ENCODE measurements at places on chromosomes 2 and 18. TPM values are rescaled to one million over a fixed set of nuclear protein-coding genes. Genes with fewer than 3 reads are reported as not detected.

TXNDC2 gene
- not detected for polyA plus RNA-seq

RGPD3 gene
- 0.06 TPM for polyA plus RNA-seq

SAG gene
- polyA plus RNA-seq = 0.08 TPM

SPEG gene
- polyA plus RNA-seq = 13.1 TPM

ECEL1 gene
- polyA plus RNA-seq = 19.4 TPM

FEV gene
- 0.08 TPM for polyA plus RNA-seq

C1QL2 gene
- polyA plus RNA-seq = not detected

NEURL3 gene
- 6.4 TPM for polyA plus RNA-seq

UPP2 gene
- 13.5 TPM for polyA plus RNA-seq

GALNT14 gene
- 48.1 TPM for polyA plus RNA-seq

SCN2A gene
- 2.5 TPM for polyA plus RNA-seq

MORN2 gene
- polyA plus RNA-seq = 54.8 TPM

MYOM1 gene
- polyA plus RNA-seq = 6.9 TPM

CDK15 gene
- polyA plus RNA-seq = 1.3 TPM

DSC2 gene
- polyA plus RNA-seq = 55.5 TPM

TEKT4 gene
- polyA plus RNA-seq = 0.16 TPM

SEPTIN2 gene
- 539 TPM for polyA plus RNA-seq

LYPD6 gene
- 15.9 TPM for polyA plus RNA-seq
